Type B pancreatic cell (in vitro differentiated cells): ENCODE measurements at places on chromosomes 2 and 18. TPM values are rescaled to one million over a fixed set of nuclear protein-coding genes. Genes with fewer than 3 reads are reported as not detected.

DNA sequence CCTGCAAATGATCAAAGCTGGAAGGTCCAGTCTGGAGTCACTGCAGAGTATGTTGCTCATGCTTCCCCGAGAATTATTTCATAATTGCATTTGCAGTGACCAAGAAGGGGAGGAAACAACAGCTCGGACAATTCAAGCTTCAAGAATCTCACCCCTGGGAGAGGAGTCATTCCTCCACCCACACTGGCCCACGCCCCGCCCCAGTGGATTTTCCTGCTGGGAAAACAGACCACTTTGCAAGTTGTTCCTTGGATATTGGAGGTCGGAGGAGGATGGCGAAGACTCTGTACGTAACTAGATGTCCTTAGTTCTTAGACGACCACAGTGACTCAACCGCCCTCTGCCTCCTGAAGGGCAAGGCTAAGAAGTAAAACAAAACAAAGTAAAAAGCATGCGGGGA lies 159.4 kb downstream of the TPO start:
- DNase-seq, result no peak
- no peak overlapping the region for H3K4me3 ChIP-seq
- no peaks in the 10 kb centered on the region for H3K36me3 ChIP-seq
- H3K27me3 ChIP-seq, result peaks cover 24% of the 10 kb centered on the region
- no peak overlapping the region for H3K27ac ChIP-seq

The ZNF24 gene
- 52.6 and 64.1 TPM in 2 replicates for total RNA-seq

- no peak overlapping the region for H3K27ac ChIP-seq
- peaks cover 19% of the 10 kb centered on the region for H3K36me3 ChIP-seq
- no peak overlapping the region for H3K4me3 ChIP-seq
- H3K27me3 ChIP-seq, result no peaks in the 10 kb centered on the region
- DNase-seq, result no peak
Observed at GRCh38 chr18:46859855-46860254, 57.5 kb downstream of the PIAS2 start.

The SPATA3 gene
- not detected in 2 replicates for total RNA-seq

DNA sequence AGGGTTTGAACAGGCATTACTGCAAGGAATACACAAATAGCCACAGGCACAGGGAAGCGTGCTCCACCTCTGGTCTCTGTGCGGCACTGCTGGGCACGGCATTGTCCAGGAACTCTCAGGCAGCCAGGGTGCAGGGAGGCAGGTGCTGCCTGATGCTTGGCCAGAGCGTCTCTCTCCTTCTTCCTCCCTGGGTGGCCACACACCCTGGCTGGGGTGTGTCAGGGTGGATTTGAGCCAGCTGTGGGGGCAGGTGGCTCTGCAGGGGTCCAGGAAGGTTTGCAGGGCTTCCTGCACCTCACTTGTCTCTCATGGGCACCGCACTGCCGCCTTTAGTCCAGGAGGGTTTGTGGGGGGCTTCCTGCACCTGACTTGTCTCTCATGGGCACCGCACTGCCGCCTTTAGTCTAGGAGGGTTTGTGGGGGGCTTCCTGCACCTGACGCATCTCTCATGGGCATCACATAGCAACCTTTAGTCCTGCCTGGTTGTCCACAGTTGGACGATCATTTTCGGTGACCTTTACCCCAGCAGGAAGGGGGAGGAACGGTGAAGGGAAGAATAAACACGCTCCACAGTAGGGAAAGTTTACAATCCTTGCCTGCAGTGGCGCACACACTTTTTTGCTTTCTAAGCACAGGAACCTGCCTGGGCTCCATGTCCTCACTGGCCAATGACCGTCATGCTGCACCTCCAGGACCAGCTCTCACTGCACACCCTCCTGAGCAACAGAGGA lies 332.9 kb downstream of the EIPR1 start:
- H3K4me3 ChIP-seq, result no peak overlapping the region
- H3K27ac ChIP-seq, result no peak overlapping the region
- peaks cover 20% of the 10 kb centered on the region for H3K4me1 ChIP-seq
- no peaks in the 10 kb centered on the region for H3K36me3 ChIP-seq
- peaks cover 13% of the 10 kb centered on the region for H3K27me3 ChIP-seq
- peak; percentile 31 for DNase-seq

GRCh38 chr18:56377231-56377630 lies 261.2 kb downstream of the TXNL1 start:
- DNase-seq, result no peak
- H3K4me1 ChIP-seq, result peaks cover 8% of the 10 kb centered on the region
- no peak overlapping the region for H3K27ac ChIP-seq
- H3K36me3 ChIP-seq, result no peaks in the 10 kb centered on the region
- no peak overlapping the region for H3K4me3 ChIP-seq
- H3K27me3 ChIP-seq, result no peaks in the 10 kb centered on the region

The ADD2 gene
- 1.6 and 5.0 TPM in 2 replicates for total RNA-seq

DNA sequence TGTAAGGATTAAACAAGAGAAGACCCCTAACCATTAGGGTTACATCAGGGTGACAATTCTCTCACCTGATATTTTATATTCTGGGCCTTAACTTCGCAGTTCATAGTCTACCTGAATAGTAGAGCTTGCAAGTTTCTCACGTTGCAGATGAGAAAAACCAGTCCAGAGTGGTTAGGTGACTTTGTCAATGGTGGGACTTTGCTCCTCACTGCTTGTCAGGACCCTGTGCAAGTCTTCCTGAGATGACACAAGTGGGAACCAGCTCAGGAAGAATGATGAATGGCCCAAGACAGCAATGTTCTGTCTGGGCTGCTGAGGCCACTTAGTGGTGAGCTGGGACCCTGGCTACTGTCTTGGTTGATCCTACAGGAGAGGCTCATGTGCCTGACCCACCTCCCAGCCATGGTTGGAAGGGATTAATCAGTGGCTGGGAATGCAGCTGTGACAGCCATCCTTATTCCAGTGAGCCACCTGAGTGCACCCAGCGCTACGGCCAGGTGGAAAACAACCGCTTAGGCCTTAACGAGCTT lies 16.9 kb downstream of the LGALSL start:
- H3K4me1 ChIP-seq, result peaks cover 12% of the 10 kb centered on the region
- no peaks in the 10 kb centered on the region for H3K36me3 ChIP-seq
- peaks cover 3% of the 10 kb centered on the region for H3K27me3 ChIP-seq
- H3K4me3 ChIP-seq, result no peak overlapping the region
- DNase-seq, result no peak
- H3K27ac ChIP-seq, result no peak overlapping the region

DNA sequence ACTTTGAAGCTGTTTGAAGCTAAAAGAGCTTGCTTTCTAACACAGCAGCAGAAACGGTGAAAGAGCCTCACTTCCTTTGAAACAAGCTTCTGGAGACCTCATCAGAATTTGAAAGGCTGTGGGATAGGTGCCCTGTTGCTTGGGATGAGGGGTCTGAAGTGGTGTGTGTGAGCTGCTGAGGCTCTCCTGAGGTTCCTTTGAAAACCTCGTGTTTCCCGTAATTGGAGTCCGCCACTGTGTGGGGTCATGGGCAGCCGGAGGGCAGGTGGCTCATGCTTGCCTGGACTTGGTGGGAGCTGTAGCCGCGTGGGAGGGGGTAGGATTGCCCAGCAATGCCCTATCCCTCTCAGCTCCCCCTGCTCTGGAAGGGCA lies 34.4 kb downstream of the CABLES1 start:
- H3K4me3 ChIP-seq, result no peak overlapping the region
- no peak for DNase-seq
- peaks cover 19% of the 10 kb centered on the region for H3K4me1 ChIP-seq
- H3K27ac ChIP-seq, result no peak overlapping the region
- no peaks in the 10 kb centered on the region for H3K36me3 ChIP-seq

GRCh38 chr2:208820014-208820688 lies 413.6 kb downstream of the PTH2R start:
- H3K27me3 ChIP-seq, result no peaks in the 10 kb centered on the region
- no peak for DNase-seq
- no peak overlapping the region for H3K4me3 ChIP-seq
- no peak overlapping the region for H3K27ac ChIP-seq
- no peaks in the 10 kb centered on the region for H3K4me1 ChIP-seq
- H3K36me3 ChIP-seq, result no peaks in the 10 kb centered on the region

GRCh38 chr2:135299658-135300244 lies 231.3 kb downstream of the ZRANB3 start:
- DNase-seq, result no peak
- peaks cover 12% of the 10 kb centered on the region for H3K36me3 ChIP-seq
- no peaks in the 10 kb centered on the region for H3K4me1 ChIP-seq
- no peak overlapping the region for H3K27ac ChIP-seq
- no peaks in the 10 kb centered on the region for H3K27me3 ChIP-seq

- peak overlapping the region; percentile 20 for H3K4me3 ChIP-seq
- peaks cover 4% of the 10 kb centered on the region for H3K27me3 ChIP-seq
- peaks cover 15% of the 10 kb centered on the region for H3K4me1 ChIP-seq
- peak overlapping the region; percentile 13 for H3K27ac ChIP-seq
- no peaks in the 10 kb centered on the region for H3K36me3 ChIP-seq
Observed at GRCh38 chr18:38444971-38445803, 879.6 kb upstream of the CELF4 start.

DNA sequence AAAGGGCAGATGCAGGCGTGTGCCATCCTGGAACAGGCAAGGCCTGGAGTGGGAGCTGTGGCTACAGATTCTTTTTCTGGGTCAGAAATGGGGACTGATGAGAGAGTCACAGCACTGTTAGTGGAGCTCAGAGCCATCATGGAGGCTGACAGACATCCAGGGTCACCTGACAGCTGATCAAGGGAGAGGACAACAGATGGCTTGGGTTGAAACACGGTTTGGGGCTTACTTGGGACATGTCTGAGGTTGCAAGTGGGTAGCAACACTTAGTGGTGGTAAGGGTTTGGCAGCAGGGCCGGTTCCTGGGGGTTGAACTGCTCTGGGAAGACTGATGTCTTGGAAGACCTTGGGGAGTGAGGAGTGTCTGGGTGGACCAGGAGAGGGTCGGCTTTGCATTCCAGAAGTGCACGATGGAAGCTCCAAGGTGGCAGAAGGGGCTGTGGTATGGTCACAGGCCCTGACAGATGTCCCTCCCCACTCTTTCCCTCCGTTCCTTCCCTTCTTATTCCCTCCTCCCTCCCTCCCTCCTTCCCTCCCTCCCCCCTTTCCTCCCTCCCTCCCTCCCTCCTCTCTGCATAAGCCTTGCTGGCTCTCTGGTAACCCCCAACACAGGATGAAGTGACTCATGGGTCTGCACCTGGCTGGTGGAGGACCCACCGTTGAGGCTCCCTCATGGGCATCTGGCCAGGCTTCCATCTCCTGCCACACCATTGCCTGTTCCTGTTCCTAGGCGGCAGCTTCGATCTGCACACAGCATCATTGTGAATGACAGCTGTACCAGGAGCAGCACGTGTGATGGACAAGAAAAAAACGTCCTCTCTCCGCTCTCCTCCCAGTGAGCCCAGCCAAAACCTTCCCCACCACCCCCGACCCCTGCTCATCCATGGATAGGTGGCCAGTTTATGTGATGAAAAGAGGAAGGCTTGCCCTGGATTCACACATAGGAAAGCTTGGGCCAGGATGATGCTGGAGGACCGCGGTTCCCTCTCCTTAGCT lies 63.8 kb upstream of the RPL31 start:
- H3K36me3 ChIP-seq, result peaks cover 3% of the 10 kb centered on the region
- no peak overlapping the region for H3K27ac ChIP-seq
- no peak overlapping the region for H3K4me3 ChIP-seq

The NEB gene
- total RNA-seq, result 1.6 and 5.0 TPM in 2 replicates

- no peak overlapping the region for H3K4me3 ChIP-seq
- H3K36me3 ChIP-seq, result peaks cover 8% of the 10 kb centered on the region
- DNase-seq, result no peak
Observed at GRCh38 chr18:44996261-44996660, 315.6 kb downstream of the SETBP1 start.

DNA sequence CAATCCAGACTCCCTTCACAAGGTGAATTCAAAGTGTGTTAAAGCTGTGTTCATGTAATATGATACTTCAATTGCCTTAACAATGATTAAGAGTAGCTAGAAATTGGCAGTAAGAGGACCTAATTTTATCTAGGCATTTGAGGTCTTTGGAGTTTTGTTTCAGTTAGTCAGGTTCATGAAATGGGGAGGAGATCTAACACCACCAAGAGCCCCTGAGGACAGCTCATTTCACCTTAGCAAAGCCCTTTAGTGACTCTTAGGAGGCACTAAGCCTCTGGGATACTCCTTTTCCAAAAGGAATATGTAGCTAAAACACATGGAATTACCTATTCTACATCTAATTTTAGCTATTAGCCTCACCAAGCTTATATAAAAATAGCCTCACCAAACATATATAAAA lies 716.5 kb upstream of the RAB6C start:
- no peaks in the 10 kb centered on the region for H3K4me1 ChIP-seq
- no peak for DNase-seq
- no peak overlapping the region for H3K4me3 ChIP-seq
- H3K36me3 ChIP-seq, result no peaks in the 10 kb centered on the region
- H3K27ac ChIP-seq, result no peak overlapping the region
- H3K27me3 ChIP-seq, result no peaks in the 10 kb centered on the region

- no peak overlapping the region for H3K27ac ChIP-seq
- peaks cover 9% of the 10 kb centered on the region for H3K4me1 ChIP-seq
- no peak for DNase-seq
- peaks cover 30% of the 10 kb centered on the region for H3K36me3 ChIP-seq
- no peak overlapping the region for H3K4me3 ChIP-seq
Observed at GRCh38 chr18:36814994-36815393, 13.8 kb downstream of the TPGS2 start.

DNA sequence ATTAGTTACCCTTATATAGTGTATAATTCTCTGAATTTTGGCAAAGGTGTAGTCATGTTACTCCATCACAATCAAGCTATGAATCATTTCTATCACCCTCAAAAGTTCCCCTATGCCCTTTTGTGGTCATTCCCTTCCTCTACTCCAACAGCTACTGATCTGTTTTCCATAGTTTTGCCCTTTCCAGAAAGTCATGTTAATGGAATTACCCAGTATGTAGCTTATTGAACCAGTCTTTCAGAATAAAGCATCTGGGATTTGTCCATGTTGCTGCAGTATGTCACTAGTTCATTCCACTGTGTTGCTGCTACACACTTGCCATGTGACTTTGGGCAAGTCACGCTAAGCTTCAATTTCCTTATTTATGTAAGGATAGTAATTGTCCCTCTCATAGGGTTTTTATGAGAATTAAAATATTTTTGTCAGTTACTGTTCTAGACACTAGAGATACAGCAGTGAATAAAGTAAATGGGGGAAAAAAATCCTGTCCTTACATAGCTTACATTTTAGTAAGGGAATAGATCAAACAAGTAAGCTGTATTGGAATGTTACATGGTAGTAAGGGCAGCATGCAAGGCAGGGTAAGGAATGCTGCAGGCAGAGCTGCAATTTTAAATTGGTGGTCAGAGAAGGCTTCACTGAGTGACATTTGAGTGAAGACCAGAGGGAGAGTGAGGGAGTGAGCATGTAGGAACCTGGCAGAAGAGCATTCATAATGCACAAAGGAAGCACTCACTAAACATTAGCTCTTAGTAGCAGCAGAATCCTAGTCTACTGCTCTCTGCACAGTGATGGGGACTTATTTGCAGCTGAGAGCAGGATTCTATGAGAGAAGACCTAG lies 80.3 kb upstream of the TSPYL6 start:
- peaks cover 3% of the 10 kb centered on the region for H3K27me3 ChIP-seq
- H3K4me1 ChIP-seq, result peaks cover 1% of the 10 kb centered on the region
- no peak overlapping the region for H3K27ac ChIP-seq

- H3K4me3 ChIP-seq, result no peak overlapping the region
- no peaks in the 10 kb centered on the region for H3K36me3 ChIP-seq
- no peaks in the 10 kb centered on the region for H3K27me3 ChIP-seq
- no peak overlapping the region for H3K27ac ChIP-seq
- H3K4me1 ChIP-seq, result no peaks in the 10 kb centered on the region
Observed at GRCh38 chr2:122988395-122989221, 1036.5 kb upstream of the CNTNAP5 start.
